Calu3 (cell line): ENCODE measurements at places on chromosomes 5 and 9. TPM values are rescaled to one million over a fixed set of nuclear protein-coding genes. Genes with fewer than 3 reads are reported as not detected.

Gene PTPN3
- 25.0 and 28.3 TPM in 2 replicates for total RNA-seq

Gene TAF11L10
- not detected in 2 replicates for total RNA-seq

Gene FOXD4L5
- total RNA-seq: 0.59 and 0.68 TPM in 2 replicates

Gene POC5
- 20.9 and 23.1 TPM in 2 replicates for total RNA-seq

Gene GCNT1
- total RNA-seq: 5.0 and 7.9 TPM in 2 replicates

Gene SPINK5
- 2.5 and 3.1 TPM in 2 replicates for total RNA-seq

Gene RGS7BP
- not detected in 2 replicates for total RNA-seq

Gene IL13
- total RNA-seq: not detected in 2 replicates

Gene CTNND2
- total RNA-seq: 19.6 and 23.0 TPM in 2 replicates

Gene CDC20B
- not detected in 2 replicates for total RNA-seq

Gene FOXD4L6
- total RNA-seq: 0.28 TPM in 1 of 2 replicates, not detected in the other

Gene AIF1L
- total RNA-seq: 24.3 and 27.2 TPM in 2 replicates

Gene SCGB3A2
- total RNA-seq: not detected in 2 replicates

Gene CDKN2B
- 30.4 and 35.2 TPM in 2 replicates for total RNA-seq

Gene PDE6A
- not detected in 2 replicates for total RNA-seq

Gene SLC28A3
- 10.7 and 18.3 TPM in 2 replicates for total RNA-seq

Gene FOXD1
- total RNA-seq: 6.4 and 7.8 TPM in 2 replicates

Gene ALDH7A1
- total RNA-seq: 78.0 and 108 TPM in 2 replicates

Gene CMYA5
- 1.8 and 3.3 TPM in 2 replicates for total RNA-seq

Gene NRG2
- 1.4 and 3.1 TPM in 2 replicates for total RNA-seq

Gene SLC2A8
- 10.8 and 13.1 TPM in 2 replicates for total RNA-seq

Gene QRFP
- total RNA-seq: not detected in 2 replicates

Gene MLANA
- total RNA-seq: not detected in 2 replicates

Gene OR13J1
- not detected in 2 replicates for total RNA-seq

Gene CREBRF
- total RNA-seq: 16.7 and 18.2 TPM in 2 replicates

Gene FBXL7
- not detected in 2 replicates for total RNA-seq
